ENCODE measurements at places on chromosomes 1 and 21.

GRCh38 chr1:203349773-203350524 is 973 bp downstream of the FMOD start:
- DNase-seq: no peak

DNA sequence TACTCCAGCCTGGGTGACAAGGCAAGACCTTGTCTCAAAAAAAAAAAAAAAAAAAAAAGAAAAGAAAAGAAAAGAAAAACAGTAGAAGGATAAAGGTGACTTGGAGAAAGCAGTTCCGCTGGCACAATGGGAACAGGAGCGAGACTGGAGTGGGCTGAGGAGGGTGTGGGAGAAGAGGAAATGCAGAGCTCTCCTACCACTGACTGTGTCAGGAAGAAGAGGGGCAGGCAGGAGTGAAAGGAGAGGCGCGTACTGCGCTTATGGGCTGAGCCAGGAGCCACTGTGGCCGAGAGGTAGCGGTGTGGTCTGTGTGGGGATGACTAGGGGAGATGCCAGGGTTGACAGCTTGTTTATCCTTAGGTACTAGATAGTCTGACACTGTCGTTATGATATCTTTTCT is 6.4 kb upstream of the PROK1 start:
- DNase-seq: no peak

DNA sequence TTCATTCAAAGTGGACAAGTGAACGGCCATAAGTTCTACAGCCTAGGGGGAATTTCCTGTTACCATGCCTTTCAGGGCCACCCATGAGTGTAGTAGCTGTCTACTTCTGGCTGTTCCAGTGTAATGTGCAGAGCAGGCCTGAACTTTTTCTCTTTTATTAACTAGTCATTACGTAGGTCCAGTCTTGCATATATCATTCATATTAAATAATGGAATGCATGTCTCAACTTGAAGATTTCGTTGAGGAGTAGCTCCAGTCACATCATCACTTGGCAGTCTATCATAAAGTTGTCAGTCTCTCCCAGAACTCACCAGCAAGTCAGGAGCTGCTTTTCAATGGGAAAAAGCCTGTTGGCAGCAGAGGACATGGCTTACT is 12.0 kb upstream of the GIPC2 start:
- DNase-seq: no peak

- no peak for DNase-seq
Observed at GRCh38 chr1:186577216-186577615, 103.0 kb downstream of the PTGS2 start.

Measured in NCI-H446 treated with DMSO at 0.1 percent for 48 hours (cell line).